ENCODE measurements at places on chromosomes 7 and 10. TPM values are rescaled to one million over a fixed set of nuclear protein-coding genes. Genes with fewer than 3 reads are reported as not detected.

DNA sequence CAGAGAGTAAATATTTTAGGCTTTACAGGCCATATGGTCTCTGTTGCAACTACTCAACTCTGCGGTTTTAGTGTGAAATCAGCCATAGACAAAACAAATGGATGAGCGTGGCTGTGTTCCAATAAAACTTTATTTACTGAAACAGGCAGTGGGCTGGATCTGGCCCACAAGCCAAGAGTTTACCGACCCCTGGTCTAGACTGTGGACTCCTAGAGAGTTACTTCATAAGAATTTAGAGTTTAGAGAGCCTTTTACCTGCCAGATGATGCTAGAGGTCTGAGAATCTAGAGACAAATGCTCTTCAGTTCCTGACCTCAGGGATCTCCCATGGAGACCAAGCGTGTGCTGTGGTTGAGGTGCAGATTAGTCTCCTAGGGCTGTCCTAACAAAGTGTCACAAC, 174.8 kb downstream of the PTEN start:
- H3K4me1 ChIP-seq, result peaks cover 5% of the 10 kb centered on the region
- no peak for DNase-seq
- H3K36me3 ChIP-seq, result no peaks in the 10 kb centered on the region
- no peak overlapping the region for H3K27ac ChIP-seq

GRCh38 chr10:70967591-70968587, 79.5 kb upstream of the PCBD1 start:
- no peak overlapping the region for H3K4me3 ChIP-seq
- no peaks in the 10 kb centered on the region for H3K27me3 ChIP-seq
- DNase-seq, result no peak
- H3K4me1 ChIP-seq, result no peaks in the 10 kb centered on the region
- H3K27ac ChIP-seq, result no peak overlapping the region

DNA sequence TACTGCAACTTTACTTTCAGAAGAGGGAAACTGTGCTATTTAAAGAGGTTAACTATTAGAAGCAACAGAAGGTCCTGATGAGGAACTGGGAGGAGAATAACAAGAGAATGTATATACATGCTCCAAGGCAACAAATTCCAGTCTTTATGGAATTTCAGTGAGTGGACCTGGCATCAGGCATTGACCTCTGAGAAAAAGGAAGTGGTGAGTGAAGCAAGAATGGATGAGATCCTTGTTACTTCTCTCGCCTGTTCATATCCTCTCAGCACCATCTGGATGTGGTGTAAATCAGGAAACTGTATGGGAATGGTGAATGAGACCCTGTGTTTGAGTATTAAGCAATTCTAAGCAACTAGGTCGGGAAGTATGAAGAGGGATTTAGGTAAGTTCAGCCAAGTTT, 30.3 kb upstream of the KBTBD2 start:
- H3K27me3 ChIP-seq, result no peaks in the 10 kb centered on the region
- no peak overlapping the region for H3K27ac ChIP-seq
- no peak for DNase-seq
- H3K4me1 ChIP-seq, result no peaks in the 10 kb centered on the region

DNA sequence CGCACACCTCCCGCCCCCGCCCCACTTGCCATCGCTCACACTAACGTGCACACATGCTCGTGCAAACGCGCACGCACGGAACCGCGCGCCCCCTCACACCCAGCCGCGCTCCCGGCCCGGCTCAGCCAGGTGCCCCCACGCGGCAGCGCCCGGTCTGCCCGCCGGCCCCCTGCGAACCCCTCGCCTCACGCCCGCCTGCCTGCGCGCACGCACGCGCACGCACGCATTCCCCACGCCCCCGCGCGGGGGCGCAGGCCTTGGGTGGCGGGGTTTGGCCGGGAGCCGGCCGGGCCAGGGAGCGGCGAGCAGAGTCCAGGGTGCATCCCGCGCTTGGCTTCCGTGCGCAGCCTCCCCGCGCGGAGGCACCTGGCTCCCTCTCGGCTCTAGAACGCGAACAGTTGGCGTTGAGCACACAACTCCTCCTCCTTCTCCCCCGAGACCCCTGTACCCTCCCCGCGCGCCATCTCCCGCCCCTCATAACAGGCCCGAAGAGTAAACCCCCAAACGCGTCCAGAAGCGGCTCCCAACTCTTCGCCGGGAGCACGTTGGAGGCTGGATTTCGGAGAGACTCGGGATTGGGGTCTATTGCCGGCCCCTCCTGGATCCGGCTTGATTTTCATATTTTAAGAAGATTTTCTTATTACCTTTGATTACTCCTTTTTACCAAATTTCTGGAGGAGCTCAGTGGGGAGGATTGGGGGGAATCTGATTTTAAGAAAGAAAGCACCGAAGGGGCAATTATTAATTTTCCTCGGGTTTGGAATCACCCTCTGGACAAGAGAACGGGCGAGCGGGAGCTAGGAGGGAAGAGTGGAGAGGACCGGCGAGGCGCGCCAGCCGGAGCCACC, 527 bp upstream of the SORCS3 start:
- DNase-seq, result no peak
- no peak overlapping the region for H3K27ac ChIP-seq
- no peaks in the 10 kb centered on the region for H3K36me3 ChIP-seq

DNA sequence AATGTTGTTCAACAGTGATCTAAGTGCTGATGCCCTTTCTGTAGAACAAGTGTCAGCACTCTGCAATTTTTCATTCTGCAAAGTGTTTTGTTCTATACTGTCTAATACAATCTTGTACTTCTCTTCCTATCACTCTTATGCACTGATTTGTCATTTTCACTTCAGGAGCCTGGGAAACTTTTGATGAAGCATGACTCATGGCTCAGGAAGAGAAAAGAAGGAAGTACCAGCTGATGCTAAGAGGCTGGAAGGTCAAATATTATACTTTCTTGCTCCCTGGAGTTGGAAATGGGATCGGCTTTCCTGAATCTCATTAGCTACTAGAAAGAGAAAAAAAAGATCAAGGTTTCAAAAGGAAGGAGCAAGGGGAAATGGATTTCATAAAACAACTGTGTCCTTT, 45.8 kb downstream of the DGKI start:
- H3K36me3 ChIP-seq, result no peaks in the 10 kb centered on the region
- no peak overlapping the region for H3K27ac ChIP-seq
- H3K4me1 ChIP-seq, result no peaks in the 10 kb centered on the region

The ANXA8L1 gene
- not detected for total RNA-seq

The ZPBP gene
- not detected for total RNA-seq

GRCh38 chr10:32995066-32995622, 37.1 kb upstream of the ITGB1 start:
- no peak for DNase-seq
- H3K4me3 ChIP-seq, result no peak overlapping the region
- no peaks in the 10 kb centered on the region for H3K27me3 ChIP-seq
- no peak overlapping the region for H3K27ac ChIP-seq

The ARMC3 gene
- total RNA-seq, result not detected

The CYP26C1 gene
- total RNA-seq, result 0.14 TPM

- H3K4me1 ChIP-seq, result no peaks in the 10 kb centered on the region
- H3K4me3 ChIP-seq, result no peak overlapping the region
- no peaks in the 10 kb centered on the region for H3K36me3 ChIP-seq
These were observed 44.9 kb upstream of the CNPY1 start for GRCh38 chr7:155591055-155591775.

GRCh38 chr10:94489976-94490788, 55.4 kb upstream of the HELLS start:
- no peak for DNase-seq
- no peak overlapping the region for H3K4me3 ChIP-seq

- DNase-seq, result no peak
- H3K4me3 ChIP-seq, result no peak overlapping the region
- H3K27me3 ChIP-seq, result no peaks in the 10 kb centered on the region
- H3K4me1 ChIP-seq, result no peaks in the 10 kb centered on the region
- H3K36me3 ChIP-seq, result no peaks in the 10 kb centered on the region
- H3K27ac ChIP-seq, result no peak overlapping the region
These were observed 26.1 kb downstream of the SHTN1 start for GRCh38 chr10:116978901-116979300.

- no peaks in the 10 kb centered on the region for H3K4me1 ChIP-seq
- no peak overlapping the region for H3K4me3 ChIP-seq
- no peaks in the 10 kb centered on the region for H3K27me3 ChIP-seq
- no peaks in the 10 kb centered on the region for H3K36me3 ChIP-seq
- DNase-seq, result no peak
These were observed 11.7 kb upstream of the TMEM254 start for GRCh38 chr10:80066809-80067208.

The ZNF438 gene
- 2.0 TPM for total RNA-seq

- no peak overlapping the region for H3K4me3 ChIP-seq
- DNase-seq, result no peak
- H3K4me1 ChIP-seq, result no peaks in the 10 kb centered on the region
- no peaks in the 10 kb centered on the region for H3K27me3 ChIP-seq
These were observed 117.5 kb downstream of the SORBS1 start for GRCh38 chr10:95443636-95444035.

DNA sequence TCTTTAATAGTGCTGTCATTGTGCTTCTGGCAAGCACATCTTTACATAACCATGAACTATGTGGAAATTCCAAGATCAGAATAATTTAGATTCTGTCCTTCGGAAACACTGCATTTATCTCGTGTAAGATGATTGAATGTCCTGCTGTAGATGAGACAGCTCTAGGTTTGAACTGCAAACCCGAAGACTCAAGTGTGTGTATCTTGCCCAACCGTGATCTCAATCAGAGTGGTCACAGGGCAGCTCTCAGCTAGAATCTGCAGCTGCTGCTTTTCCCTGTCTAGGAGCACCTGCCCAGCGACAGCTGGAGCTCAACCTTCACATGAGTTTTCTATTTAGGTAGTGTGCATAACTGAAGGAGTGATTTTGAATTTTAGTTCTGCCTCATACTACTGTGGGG, 17.5 kb upstream of the KIF20B start:
- no peaks in the 10 kb centered on the region for H3K27me3 ChIP-seq
- no peak overlapping the region for H3K4me3 ChIP-seq
- H3K4me1 ChIP-seq, result no peaks in the 10 kb centered on the region
- H3K36me3 ChIP-seq, result no peaks in the 10 kb centered on the region

- H3K4me3 ChIP-seq, result no peak overlapping the region
- H3K27me3 ChIP-seq, result peaks cover 35% of the 10 kb centered on the region
- DNase-seq, result no peak
- peaks cover 24% of the 10 kb centered on the region for H3K4me1 ChIP-seq
These were observed 2.6 kb upstream of the CAV1 start for GRCh38 chr7:116522247-116522646.

DNA sequence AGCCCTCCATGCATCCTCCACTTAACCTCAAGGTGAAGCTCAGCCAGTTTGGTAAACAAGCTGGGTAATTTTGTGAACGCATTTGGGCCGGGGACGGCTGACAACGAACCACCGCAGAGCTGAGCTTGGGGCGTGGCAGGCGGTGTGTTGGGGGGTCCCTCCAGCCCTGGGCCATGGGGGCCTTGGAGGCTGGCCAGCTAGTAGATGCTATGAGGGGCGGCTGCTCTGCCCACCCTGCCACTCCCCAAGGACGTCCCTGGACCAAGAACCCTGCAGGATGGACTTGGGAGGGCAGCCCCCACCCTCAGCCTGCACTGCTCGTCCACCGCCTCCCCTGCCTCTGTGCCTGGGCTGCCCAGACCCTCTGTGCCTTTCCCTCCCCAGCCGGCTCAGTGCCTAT, 12.0 kb upstream of the SCART1 start:
- no peak for DNase-seq
- H3K27me3 ChIP-seq, result no peaks in the 10 kb centered on the region
- H3K4me3 ChIP-seq, result peak overlapping the region; percentile 35

- no peaks in the 10 kb centered on the region for H3K4me1 ChIP-seq
- no peak overlapping the region for H3K4me3 ChIP-seq
- no peak overlapping the region for H3K27ac ChIP-seq
- H3K36me3 ChIP-seq, result peaks cover 47% of the 10 kb centered on the region
- H3K27me3 ChIP-seq, result no peaks in the 10 kb centered on the region
These were observed 21.5 kb downstream of the BTAF1 start for GRCh38 chr10:91944880-91945630.

The ATRNL1 gene
- not detected for total RNA-seq
